K562 (cell line): ENCODE measurements at places on chromosomes 3 and 15. TPM values are rescaled to one million over a fixed set of nuclear protein-coding genes. Genes with fewer than 3 reads are reported as not detected.

DNA sequence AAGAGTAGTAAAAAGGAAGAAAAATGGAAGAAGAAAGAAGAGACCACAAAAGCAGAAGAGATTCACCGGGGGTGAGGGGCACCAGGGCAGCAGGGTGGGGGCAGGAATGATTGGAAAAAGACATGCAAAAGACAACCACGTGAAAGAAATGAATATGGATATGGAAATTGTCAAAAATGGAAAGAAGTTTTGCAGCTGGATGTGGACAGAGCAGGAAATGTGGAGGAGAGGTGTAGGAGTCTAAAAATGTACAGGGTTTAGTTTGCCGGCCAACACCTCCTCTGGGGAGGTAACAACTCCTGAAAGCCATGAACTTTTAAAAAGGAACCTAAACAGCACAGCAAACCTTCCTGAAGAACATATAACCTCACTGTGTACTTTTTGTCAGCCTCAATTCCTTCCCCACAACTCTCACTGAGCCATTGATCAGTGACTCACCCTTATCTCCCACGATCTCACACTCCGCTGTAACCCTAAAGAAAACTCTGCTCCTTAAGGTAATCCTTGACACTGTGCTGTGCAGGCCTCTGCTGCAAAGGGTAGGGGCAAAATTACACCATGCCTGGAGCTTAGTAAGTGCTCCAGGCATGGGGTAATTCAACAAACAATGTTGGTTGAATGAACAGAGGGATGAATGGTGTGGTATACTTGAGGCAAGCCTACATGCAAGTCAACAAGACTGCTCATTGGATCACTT, 100.2 kb upstream of the BOC start:
- no peak for DNase-seq

The SH2D7 gene
- not detected in 2 replicates for total RNA-seq

The SMCO1 gene
- total RNA-seq = 0.20 TPM in 1 of 2 replicates, not detected in the other

DNA sequence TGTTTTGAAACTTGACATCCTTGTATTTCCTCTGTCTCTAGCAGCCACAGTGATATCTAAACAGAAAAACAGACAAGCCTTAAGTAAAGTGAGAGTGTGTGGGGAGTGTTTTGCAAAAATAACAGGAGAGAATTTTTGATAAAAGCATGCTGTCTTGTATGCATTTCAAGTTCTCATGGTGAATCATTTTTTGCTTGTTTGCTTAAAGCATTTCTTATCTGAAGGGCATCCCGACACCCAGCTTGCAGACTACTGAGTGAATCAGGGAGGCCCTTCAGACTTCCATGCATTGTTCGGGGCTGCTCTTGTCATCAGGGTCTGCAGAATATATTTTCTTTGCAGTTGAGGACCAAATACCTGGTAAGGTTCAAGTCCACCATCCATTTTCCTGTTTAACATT, 8.5 kb downstream of the CGNL1 start:
- no peak for DNase-seq

- no peak for DNase-seq
Measured at GRCh38 chr3:127911421-127911931, 3.6 kb upstream of the KBTBD12 start.

The GOLGA8G gene
- not detected in 2 replicates for total RNA-seq

GRCh38 chr15:31004220-31004733, 12.8 kb upstream of the MTMR10 start:
- DNase-seq = no peak

DNA sequence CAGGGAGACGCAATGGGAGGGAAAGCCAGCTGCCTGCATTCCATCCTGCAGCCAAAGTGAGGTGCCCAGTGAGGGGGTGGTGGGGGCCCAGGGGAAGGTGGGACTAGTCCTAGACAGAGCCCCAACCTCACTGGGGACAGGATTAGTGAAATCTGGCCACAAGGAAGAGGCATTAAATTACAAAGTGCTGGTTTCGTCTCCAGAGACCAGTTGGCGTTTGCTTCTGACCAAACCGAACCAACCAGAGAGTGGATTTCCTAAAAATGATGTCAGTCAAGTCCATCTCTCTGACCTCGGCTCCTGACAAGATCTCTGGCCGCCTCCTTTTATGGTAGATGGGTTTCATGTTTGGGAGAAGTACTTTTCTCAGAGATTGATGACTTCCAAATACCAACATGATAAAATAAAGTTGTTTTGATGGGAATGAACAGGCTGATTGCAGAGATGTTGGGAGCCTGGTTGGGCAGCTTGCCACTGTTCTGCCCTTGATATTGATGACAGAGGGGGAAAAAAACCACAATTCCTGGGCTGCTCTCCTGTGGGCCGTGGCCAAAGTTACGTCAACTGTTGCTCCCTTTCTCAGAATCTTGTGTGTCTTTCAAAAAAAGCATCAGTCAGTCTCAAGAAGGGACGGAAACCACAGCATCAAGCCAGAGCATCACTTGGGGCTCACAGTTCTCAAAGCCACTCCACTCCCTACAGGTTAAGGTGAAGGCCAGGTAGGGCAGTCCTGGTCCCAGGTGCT, 24.6 kb downstream of the ITGA11 start:
- no peak for DNase-seq

DNA sequence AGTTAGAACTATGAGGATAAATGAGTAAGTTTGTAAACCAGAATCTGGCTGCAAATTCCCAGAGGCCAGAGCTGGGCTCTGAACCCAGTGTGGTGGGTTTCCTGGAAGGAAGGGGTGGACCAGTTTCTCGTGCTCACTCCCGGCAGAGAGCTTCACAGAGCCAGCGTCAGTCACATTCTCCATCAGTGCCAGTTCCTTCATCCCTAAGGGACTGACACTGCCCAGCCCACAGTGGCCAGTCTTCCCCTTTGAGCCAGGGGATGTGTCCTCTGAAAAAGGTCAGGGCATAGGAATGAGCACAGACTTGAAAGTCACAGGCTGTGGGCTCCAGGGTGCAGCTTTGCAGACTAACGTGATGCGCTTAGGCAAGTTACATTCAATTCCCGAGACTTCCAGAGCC, 135.8 kb upstream of the HACD2 start:
- no peak for DNase-seq
